ENCODE measurements at places on chromosomes 2 and 18. TPM values are rescaled to one million over a fixed set of nuclear protein-coding genes. Genes with fewer than 3 reads are reported as not detected.

DNA sequence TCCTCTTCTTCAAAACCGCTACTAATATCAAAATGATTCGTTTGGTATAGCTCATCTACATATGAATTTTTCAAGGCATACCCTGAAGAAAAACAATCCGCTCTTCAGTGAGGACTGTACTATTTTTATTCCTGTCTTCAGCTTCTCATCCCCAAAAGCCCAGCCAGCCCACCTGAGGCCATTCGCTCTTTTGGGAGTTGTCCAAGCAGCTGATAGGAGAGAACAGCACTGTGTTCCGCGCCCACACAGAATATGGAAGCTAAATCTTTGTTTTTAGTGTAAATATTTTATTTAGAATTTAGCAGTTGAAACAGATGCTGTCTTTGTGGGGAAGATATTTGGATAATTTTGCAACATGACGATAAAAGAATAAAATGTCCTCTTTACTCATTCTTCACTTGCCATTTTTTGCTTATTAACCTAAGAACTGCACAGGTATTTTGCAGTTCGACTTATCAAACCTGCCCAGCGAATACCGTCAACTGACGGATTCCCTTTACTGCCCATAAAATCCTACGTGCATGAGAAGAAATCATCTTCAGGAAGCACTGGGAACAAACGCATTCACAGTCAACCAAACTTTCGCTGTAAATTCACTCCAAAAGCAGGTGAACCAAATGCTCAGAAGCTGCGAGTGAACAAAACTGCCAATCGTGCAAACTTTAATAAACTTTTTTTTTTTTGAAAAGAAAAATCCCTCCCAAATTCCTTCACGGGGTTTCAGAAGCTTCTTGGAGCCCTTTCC lies 3.4 kb downstream of the ZNF521 start:
- no peak for DNase-seq

DNA sequence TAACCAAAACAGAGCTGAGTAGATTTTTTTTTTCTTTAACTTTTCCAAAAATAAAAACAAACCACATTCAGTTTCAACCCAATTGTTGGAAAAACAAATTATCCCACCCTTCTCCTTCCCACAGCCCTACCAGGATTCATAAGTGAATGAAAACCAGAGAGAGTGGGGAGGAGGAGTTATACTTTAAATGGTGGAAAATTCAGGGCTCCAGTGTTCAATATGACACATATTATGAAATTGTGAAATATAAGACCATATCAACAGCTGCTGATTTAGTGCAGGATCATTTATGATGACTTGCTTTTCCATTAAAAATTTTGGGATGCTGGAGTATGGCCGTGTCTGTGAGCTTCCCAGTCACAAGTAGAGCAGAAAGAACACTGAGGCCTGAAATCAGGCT lies 26.7 kb downstream of the COLEC12 start:
- no peak for DNase-seq

GRCh38 chr18:42730272-42730671 lies 385.2 kb downstream of the RIT2 start:
- no peak for DNase-seq

GPBAR1 gene
- 0.44 TPM for total RNA-seq

POU3F3 gene
- total RNA-seq, result not detected

- peak; percentile 9 for DNase-seq
These were observed 136.8 kb downstream of the SMAD7 start for GRCh38 chr18:48813833-48814489.

- DNase-seq, result no peak
These were observed 168.5 kb upstream of the PXDN start for GRCh38 chr2:1912771-1913170.

DNA sequence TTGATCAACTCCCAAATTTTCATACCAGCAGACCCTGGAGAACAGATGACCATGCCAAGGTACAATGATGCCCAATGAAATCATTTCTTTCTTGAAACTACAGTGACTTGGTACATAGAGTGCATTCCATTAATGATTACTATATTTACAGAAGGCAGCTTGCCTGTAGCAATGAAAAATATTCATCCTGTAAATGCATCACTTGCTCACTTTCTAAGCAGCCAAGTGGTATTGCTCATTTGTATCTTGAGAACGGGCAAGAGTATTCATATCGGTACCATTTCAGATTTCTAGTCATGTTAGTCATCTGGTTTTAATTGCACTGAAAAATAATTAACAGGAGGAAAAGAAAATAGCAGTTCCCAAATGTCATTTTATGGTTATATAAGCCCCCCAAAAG lies 59.6 kb downstream of the VIL1 start:
- no peak for DNase-seq

- no peak for DNase-seq
These were observed 39.7 kb upstream of the IGFBP5 start for GRCh38 chr2:216735086-216735485.

GRCh38 chr2:109207176-109207575 lies 78.2 kb downstream of the SH3RF3 start:
- no peak for DNase-seq

TSN gene
- total RNA-seq, result 96.1 TPM

PPM1G gene
- 146 TPM for total RNA-seq
